ENCODE measurements at places on chromosomes 6 and 20.

GRCh38 chr6:130760006-130760405 is 67.2 kb upstream of the SMLR1 start:
- no peak for DNase-seq

DNA sequence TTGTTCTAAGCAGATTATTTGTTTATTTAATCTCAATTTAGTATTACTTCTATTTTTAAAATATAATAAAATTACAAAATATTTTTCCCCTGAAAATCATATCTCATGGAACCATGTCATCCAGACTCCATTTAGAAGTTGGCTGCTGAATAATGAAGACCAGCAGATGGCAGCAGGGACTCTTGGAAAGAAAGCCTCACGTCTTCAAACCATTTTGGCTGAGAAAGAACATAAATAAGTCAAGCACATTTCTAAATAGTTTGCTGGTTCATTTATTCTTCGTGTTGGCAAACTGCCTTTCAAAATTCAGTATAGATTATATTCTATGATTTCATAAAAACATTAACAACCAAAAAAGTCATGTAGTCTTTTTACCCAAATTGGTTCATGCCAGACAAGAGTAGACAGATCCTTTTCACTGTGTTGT is 71.7 kb downstream of the RCAN2 start:
- no peak for DNase-seq

GRCh38 chr6:7445885-7446461 is 56.4 kb downstream of the RIOK1 start:
- DNase-seq: no peak

DNA sequence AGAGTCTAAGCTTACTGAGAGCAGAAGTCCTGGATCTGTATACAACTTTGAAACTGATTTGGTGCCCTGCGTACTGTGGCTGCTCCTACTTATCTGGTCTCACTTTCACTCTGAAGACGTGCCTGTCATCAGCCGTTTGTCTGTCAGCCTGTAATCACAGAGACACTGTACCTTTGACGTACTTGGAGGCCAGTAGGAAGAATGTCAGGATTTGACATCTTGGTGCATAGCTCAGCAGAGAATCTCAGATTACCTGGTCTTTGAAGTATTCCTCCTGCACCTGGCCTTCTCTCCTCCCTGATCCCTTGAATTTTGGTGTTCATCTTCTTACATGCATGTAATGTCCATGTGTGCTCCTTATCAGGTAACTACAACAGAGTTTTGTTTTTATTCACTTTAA is 37.7 kb downstream of the DSE start:
- no peak for DNase-seq

DNA sequence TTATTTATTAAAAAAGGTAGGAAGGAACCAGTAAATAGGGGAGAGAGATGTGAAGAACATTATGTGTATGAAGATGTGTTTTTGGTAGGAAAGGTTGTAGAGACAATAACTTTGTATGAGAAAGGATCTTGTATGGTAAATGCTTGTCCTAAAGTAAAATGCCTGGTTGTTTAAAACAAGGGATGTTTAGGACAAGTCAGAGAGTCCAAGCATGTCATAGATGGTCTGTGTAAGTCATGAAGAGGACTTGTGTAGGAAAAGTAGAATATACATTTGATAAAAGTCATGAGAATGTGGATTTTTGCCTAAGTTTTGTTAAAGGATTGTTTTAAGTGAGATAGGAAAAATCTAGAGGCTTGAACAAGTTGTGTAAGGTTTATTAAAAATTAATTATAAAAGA is 325.1 kb downstream of the CDH26 start:
- DNase-seq: no peak

- DNase-seq: no peak
These were observed 150.5 kb downstream of the UNC5CL start for GRCh38 chr6:40888456-40888990.

DNA sequence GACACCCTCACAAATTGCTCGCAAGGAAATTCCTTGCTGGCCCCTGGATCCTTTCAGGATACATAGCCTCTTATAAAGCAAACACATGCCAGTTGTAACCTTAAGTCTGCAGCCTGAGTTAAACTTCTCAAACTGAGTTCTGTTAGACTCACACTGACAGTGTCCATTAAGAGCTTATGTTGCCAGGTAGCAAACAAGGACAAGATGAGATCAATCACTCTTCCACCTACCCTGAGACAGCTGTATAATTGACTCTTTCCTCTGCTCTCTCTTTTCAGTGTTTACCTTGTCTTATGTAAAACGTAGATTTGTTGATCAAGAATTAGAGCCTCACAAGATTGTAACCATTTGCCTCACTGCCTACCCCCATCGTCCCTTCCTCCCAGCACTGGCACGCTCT is 359.8 kb downstream of the EPM2A start:
- no peak for DNase-seq

DNA sequence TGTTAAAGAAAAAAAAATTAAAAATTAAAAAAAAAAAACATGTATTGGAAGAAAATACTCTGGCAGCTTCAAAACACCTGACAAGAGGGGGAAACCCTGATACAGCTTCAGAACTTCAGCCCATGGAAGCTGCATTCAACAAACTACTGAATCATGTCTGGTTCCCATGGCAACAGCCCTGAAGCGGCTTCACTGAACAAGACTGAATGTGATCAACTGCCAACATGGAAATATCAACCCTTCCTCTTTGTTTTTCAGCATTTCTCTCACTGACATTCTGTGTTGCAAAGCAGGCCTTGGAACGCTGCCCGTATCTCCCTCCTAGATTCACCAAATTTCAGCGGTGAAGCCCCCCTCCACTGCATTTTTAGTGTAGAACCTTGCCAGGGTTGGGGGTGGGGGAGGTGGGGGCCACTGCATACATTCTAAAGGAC is 91.3 kb upstream of the SHLD1 start:
- DNase-seq: peak; percentile 83

DNA sequence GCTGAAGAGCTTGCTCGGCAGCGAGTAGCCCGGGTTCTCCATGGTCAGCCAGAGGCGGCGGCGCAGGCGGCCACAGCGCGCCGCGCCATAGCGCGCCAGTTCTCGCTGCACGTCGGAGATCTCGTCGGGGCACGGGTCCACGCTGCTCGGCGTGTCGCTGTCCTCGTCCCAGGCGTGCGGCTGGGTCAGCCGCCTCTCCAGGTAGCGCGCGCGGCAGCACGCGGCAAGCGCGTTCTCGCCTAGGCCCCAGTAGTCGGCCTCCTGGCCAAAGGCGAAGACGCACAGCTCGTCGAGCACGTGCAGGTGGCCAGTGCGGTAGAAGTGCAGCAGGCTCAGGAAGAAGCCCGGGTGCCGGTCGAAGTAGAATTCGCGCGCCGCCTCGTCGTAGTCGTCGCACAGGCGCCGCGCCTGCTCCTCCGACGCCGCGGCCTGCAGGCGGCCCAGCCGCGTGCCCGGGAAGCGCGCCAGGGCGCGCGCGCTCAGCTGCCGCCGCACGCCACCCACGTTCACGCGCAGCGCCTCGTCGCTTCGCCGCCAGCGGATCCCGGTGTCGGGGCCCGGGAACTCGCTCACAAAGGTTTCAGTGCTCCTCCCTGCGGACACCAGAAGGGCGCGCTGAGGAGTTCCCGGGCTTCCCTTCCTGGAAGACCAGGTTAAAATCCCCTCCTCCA is 2.7 kb downstream of the KCNS1 start:
- DNase-seq: no peak

- DNase-seq: no peak
These were observed 52.1 kb downstream of the RNASET2 start for GRCh38 chr6:166904101-166904746.

DNA sequence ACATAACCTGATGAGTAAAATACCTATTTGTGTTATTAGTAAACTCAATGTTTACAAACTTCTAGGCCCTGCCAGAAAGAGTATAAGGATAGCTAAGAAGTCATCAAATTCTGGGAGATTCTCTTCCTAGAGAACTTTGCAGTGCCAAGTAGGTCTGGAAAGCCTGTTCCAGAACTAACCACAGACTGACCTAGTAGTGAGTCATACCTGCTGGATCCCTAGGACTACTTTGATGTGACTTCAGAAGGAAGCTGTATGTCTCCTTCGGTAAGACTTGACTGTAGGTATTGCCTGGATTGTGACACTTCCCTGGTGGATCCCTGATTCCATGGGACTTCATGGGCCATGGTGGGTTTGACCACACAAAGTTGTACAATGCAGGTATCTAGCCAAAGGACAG is 131.7 kb downstream of the DNAH8 start:
- no peak for DNase-seq

DNA sequence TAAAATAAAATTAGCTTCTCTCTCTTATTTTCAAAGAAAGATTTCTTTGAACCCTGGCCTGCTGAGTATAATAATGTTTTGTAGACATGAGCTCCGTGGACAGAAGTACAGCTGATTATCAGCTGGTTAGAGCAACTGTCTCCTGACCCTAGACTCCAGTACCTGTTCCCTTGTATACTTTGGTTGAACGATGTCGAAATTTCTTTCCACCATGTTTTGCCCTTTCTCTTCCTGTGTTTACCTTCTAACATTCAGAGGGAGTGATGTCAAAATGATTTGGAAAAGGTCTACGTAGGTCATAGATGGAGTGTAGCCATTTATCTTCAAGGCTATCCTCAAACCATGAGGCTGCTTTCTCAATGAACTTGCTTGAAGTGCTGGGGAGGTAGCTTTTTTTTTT is 16.8 kb upstream of the ADTRP start:
- DNase-seq: no peak

DNA sequence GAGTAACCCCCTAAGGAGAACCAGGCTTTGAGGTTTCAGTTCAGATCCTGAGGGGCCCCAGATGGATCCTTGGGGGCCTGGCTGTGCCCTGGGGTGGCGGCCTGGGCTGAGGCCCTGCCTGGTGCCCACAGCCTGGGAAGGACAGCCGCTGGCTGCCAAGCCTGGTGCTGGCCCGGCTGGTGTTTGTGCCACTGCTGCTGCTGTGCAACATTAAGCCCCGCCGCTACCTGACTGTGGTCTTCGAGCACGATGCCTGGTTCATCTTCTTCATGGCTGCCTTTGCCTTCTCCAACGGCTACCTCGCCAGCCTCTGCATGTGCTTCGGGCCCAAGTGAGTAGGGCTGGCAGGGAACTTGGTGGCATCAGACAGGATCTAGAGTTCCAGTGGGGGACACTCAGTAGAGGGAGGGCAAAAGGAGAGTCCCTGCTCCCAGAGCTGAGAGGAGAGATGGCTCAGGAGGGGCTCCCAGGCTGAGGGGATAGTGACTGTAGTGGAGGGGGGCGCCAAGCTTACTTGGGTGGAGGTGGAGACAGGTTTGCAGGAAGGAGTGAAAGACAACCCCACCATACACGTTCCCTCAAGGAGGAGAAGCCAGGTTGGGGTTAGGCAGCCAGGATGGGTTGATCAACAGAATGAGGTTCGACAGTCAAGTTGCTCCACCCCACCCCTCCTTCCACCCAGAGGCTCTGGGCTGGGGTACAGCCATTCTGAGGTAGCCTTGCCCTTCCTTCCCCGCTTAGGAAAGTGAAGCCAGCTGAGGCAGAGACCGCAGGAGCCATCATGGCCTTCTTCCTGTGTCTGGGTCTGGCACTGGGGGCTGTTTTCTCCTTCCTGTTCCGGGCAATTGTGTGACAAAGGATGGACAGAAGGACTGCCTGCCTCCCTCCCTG is 9.5 kb downstream of the SLC29A1 start:
- no peak for DNase-seq

GRCh38 chr6:40585651-40586269 is 1.4 kb downstream of the LRFN2 start:
- DNase-seq: no peak

DNA sequence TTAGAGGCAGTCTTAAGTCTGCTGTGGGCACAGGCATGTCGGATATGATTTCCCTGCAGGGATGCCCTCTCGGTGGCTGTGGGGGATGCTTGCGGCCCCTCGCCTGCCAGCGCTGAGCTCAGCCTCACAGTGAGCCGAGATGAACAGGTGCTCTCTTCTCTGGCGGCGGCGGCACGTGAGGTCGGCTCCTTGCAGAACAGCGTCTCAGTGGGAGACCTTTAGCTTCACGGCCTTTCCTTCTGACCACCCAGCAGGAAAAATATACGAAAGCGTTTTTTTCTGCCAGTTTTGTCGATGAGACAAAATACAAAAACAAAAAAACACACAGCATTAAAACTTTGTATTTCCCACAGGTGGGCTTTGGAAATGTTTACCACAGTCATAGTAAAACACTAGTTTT is 23.6 kb downstream of the FOXA2 start:
- no peak for DNase-seq

GRCh38 chr20:1792274-1792673 is 102.9 kb upstream of the SIRPA start:
- DNase-seq: no peak
